Muscle of back (tissue), 13 donors: ENCODE measurements at places on chromosomes 7 and 10. TPM values are rescaled to one million over a fixed set of nuclear protein-coding genes. Genes with fewer than 3 reads are reported as not detected.

NUTM2B gene
- 2.9 TPM for polyA plus RNA-seq

TMEM178B gene
- 0.55 TPM for polyA plus RNA-seq

SPDYE16 gene
- 1.8 TPM for polyA plus RNA-seq

PROSER2 gene
- 3.8 TPM for polyA plus RNA-seq

HMX2 gene
- polyA plus RNA-seq = not detected

GOLGA7B gene
- polyA plus RNA-seq = 0.50 TPM

AGBL3 gene
- polyA plus RNA-seq = 3.2 TPM

NUDT13 gene
- polyA plus RNA-seq = 2.3 TPM

GJD4 gene
- polyA plus RNA-seq = 1.6 TPM

RINT1 gene
- 17.0 TPM for polyA plus RNA-seq

GRCh38 chr10:132737390-132738048 is 48.4 kb downstream of the NKX6-2 start:
- no peak for DNase-seq

DNA sequence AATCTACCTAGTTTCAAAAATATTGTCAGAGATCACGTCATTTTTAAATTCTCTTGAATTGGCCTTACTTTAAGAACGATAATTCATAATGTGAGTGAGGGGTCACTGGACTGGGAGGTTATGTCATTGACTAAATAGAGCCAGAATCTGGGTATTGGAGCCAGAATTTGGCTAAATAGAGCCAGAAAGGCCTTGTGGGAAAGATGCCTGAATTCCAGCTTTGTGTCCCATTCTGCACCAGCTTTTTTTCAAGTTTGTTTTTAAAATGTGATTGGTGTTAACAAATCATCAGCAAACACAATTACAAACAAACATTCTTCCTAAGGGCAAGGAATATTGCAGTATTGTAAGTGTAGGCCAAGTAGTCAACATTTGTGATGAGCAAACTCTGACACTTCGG is 233.2 kb upstream of the PRKCQ start:
- no peak for DNase-seq

- no peak for DNase-seq
Measured at GRCh38 chr10:34722404-34722803, 92.7 kb downstream of the PARD3 start.

DNA sequence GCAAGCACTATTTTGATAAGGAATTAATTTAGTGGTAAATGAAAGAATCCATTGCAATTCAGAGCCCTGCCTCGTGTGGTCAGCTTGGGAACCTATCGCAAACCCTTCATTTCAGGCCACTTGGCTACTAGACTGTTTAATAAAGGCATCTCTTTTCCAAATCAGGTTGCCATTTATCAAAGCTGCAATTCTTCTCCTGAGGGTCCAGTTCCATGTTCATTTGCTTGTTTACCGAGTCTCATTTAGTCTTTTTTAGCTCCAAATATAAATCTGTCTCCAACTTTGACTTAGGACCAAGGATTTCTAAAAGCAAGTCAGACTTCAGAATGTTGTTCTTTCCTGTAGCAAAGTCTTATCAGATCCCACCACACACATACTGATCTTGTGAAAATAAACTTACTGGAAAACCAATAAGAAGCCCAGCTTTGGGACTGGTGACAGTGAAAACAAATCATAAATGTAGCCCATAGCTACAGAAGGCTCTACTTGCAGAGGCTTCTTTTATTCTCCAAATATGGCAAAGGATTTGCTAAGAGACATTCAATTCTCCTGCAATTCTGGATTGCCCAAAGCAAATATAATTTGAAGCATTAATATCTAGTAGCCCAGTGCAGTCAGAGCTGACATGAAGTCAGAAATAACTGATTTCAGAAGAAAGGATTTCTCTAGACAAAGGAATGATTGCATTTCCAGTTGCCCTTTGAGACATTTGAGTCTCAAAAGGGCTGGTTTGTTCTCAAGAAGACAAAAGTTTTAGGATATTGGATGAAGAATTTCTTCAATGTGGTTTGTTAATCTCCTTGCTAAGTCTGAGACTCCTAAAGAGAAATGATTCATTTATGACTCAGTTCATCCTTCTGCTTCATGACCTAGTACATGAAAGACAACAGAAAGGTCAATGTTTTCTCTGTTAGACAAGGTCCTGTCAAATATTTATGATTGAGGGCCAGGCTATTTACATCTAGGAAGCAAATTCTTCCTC is 28.0 kb downstream of the PPP1R3C start:
- DNase-seq = no peak

DNA sequence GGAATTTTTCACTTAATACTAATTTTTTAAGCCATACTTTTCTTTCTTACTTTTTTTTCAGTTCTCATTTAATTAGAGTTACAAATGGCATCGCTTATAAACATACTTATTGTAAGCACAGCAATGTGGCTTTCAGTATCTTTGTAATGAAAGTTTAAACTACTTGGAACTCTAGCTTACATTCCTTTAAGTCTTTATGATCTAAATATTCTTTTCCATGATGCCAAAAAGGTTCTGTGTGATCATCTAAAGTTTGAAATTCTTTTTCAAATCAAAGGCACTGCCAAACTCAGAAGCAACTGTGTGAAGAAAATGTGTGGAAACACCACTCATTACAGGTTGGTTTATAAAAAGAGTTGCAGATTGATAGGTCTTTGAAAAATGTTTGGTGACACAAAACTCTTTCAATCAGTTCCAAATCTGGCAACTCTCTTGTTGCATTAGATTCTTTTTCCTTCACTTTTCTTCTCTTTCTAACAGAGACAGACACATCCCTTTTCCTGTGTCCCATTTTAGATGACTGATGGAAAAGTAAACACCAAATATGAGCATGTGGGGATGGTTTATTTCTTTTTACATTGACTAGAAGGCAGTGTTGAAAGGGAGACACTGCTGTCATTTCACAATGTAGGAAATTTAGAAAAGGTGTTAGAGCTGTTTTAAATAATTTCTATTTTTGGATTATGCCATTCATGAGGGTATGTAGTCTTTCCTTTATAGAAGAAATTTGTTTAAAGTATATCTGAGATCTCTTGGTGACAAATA is 392.3 kb downstream of the SUGCT start:
- DNase-seq = no peak

DNA sequence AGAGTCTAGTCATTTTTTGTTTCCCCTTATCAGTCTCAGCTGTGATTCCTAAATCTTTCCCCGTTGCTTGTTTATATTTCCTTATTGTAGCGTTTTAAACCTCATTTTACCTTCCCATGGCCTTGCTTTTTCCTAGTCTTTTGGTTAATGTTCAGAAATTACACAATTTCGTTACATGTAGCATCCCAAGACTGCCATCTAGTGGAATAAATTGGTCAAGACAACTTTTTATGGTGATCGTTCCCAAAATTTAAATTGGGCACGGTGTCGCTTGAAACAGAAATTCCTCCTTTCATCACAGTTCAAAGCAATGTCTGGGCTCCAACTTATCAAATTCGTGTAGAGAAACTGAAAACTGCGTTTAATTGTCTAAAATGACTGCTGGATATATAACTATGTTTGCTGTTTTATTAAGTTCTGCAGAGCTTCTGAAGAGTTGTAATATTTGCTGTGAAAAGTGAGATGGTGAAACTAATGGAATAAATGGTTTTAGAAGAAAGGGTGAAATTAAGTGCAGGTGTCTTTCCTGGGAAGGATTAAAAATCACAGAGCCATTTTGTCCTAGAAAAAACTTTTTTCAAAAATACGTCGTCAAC is 370.2 kb downstream of the PHF14 start:
- peak; percentile 48 for DNase-seq

DNA sequence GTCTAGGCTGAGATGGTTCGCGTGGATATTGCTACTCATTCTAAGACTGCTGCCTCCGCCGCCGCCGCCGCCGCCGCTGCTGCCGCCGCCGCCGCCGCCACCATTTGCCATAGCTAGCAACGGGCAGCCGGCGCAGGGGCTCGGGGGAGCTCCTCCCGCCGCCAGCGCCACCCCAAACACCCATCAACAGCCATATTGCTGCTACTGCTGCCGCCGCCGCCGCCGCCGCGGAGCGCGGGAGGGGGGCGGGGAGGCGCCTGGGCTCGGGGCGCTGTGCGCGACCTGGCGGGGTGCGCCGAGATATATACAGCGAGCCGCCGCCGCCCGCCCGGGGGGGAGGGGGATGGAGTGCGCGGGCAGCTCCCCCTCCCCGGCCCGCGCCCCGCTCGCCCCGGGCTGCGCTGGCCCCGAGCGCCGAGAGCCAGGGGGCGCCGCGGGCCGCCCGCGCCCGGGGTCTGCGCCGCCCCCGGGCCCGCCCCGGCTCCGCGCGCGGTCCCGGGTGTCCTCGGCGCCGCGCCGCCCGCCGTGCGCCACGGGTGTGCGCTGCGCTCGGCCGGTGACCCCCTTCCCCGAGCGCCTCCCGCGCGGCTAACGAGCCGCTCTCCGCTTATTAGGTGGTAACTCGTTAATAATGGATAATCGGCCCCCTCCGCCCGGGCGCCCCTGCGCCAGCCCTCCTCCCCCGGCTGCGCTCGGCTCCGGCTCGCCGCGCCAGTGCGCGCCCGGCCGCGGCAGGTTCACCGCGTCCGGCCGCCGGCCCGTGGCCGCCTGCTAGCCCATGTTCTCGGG is at the start of gene KCNMA1:
KCNMA1 (minus strand) TSS at position 277 of the 789 bp plus-strand sequence.
- DNase-seq = no peak

GRCh38 chr10:34172936-34173533 is 642.1 kb downstream of the PARD3 start:
- no peak for DNase-seq

- peak; percentile 90 for DNase-seq
Measured at GRCh38 chr7:27169658-27170425, 4.3 kb downstream of the HOXA10 start.

- peak; percentile 41 for DNase-seq
Measured at GRCh38 chr10:97371696-97372095, 29.4 kb downstream of the RRP12 start.

DNA sequence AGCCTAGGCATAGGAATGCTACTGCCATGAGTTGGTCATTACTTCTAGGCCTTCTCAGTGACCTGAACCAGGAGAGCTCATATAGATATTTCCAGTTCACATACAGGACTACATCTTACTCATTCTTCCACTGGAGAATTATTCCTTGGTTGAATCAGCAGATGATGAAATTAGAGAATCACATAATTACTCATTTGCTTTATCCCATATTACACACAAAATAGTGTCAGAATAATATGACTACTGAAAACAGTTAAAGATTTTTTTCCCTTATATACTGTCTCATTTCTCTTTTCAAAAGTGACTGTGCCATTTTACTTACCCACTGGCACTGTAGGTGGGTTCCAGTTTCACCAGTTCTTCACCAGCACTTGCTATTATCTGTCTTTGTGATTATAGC is 18.5 kb downstream of the BMS1 start:
- DNase-seq = no peak

GRCh38 chr7:98470485-98471240 is 69.8 kb upstream of the BAIAP2L1 start:
- no peak for DNase-seq

DNA sequence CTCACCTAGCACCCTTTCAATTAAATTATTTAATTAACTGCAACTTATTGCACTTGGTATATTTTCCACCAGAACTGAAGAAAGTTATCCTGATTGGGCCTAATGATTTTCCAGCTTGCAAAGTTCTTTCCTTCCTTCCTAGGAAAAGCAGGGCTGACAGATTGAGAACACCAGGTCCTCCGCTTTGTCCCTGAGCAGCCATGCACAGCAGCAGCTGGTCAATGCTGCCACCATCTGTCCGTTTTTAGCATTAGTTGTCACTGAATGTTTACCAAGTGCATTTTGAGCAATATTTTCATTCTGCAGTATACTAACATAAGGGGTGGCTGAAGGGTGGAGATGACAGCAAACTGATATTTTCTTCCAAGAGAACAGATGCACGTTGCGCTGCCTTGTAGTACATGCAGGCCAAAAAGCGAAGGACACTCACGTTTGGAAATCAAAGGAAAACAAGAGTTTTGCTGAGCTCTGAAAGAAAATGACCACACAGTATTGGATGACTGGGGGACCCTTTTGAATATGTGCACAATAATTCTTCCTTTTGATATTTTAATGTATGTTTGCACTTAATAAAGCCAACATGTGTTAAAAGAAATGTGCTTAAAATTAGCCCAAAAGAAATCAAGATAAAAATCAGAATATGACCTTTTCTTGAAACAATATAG is 248.8 kb upstream of the PTN start:
- DNase-seq = peak; percentile 90

GRCh38 chr7:111232249-111233084 is 141.5 kb downstream of the LRRN3 start:
- peak; percentile 26 for DNase-seq

DNA sequence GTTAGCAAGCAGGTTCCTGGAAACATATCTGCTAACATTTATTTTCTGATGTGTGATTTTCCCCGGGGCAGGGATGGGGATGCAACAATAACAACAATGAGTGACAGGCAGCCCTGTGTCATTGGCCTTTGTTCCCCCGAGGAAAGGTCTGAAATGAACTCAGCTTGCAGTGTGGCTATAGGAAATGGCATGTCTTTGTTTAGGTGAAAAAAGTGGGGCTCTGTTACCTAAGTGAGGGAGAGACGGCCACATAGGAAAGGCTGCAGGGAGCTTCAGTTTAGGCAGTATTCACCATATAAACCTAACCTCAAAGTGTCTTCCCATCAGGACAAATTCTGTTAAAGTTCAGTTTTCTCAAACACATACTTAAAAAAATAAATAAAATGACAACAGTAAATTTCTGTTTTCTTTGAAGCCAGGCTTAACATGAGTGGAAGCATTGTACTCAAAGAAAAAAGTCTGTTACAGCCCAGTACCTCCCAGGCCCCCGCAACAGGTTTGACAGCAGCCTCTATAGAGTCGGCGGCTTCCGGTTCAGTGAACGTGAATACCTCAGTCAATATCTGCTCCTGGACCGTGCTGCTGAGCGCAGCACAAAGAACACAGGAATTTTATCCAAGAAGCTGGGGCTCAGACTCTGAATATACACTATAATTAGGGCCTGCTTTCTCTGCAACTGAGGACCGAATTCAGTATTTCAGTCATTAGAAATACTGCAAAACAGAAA is 168.3 kb downstream of the GLI3 start:
- no peak for DNase-seq

DNA sequence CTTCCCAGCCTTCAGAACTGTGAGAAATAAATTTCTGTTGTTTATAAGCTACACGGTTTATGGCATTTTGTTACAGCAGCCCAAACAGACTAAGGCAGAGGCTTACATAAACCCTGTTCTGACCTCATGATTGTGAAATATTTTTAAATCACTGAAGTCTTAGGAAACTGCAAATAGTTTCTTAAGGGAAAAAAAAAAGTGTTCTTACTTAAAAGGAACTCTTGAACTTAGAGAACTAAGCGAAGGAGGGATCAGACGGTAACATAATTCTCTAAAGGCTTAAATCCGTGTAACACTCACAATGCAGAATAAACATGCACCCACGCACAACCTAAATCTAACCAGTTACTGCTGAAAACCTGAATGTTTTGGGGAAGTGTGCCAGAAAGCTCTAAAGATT is 749.1 kb upstream of the LRRTM3 start:
- DNase-seq = peak; percentile 54

- no peak for DNase-seq
Measured at GRCh38 chr7:38034062-38034908, 113.8 kb downstream of the EPDR1 start.

- DNase-seq = no peak
Measured at GRCh38 chr7:44290252-44290620, 35.2 kb downstream of the CAMK2B start.
